ENCODE measurements at places on chromosomes 12 and 14. TPM values are rescaled to one million over a fixed set of nuclear protein-coding genes. Genes with fewer than 3 reads are reported as not detected.

Gene FZD10
- polyA plus RNA-seq = not detected

Gene METTL1
- polyA plus RNA-seq = 23.9 TPM

Gene KLHDC1
- polyA plus RNA-seq = 0.34 TPM

Gene PRDM4
- polyA plus RNA-seq = 13.6 TPM

Gene TMEM63C
- polyA plus RNA-seq = not detected

Data from K562 (cell line).